ENCODE measurements at places on chromosomes 11 and 22. TPM values are rescaled to one million over a fixed set of nuclear protein-coding genes. Genes with fewer than 3 reads are reported as not detected.
A peak's percentile ranks its signal among the peaks of the same experiment; 100 is the strongest.

DNA sequence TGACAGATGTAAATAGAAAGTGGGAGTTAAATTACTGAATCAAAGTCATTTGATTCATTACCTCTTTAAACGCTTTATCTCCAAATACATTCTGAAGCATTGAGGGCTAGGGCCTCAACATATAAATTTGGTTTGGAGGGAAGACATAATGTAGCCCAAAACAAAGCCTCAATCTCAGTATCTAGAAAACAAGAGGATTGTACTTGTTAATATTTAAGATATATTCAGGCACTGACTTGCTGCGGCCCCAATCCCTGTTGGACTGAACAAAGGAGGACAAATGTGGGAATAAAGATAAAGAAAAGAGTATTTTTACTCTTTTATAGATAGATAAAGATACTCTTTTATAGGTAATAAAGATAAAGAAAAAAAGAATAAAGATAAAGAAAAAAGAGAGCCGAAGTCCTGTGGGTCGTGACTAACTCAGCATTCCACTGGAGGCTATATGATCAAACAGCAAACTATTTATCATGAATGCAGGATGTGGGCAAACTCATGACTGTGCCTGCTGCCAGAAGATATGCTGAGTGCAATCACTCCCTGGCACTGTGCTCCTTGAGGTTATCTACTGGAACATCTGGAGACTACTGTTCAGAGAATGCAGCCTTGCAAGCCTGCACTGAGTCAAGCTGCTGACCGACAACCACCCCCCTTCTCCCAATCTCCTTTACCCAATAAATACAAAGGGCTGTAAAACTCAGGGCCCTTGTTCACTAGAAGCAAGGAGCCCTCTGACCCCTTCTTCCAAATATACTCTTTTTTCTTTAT, 6.9 kb downstream of the OR10V1 start:
- peak; percentile 66 for DNase-seq

GRCh38 chr11:12066056-12066798, 44.2 kb upstream of the MICAL2 start:
- DNase-seq: no peak

PATE2 gene
- total RNA-seq: 0.93 TPM

GRCh38 chr11:92839450-92839849, 130.0 kb upstream of the MTNR1B start:
- no peak for DNase-seq

DNA sequence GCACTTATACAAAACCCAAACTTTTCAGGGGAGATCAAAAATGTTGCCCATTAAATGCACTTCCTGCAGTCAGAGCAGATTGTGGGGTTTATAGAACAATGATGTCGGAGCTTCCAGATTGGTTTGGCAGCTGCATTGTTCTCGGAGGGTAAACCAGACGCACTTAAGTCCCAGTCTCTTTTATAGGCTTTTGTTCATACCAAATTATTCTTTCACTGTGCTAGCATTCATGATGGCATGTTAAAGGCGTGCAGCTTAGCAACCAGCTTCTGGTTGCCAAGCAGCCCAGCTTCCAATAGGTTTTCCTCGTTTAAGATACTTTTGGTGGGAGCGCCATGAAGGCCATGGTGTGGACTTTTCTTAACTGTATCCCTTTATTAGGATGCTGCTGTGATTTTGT, 40.9 kb downstream of the ZC3H12C start:
- no peak for DNase-seq

- no peak for DNase-seq
These were observed 50.1 kb downstream of the FBLN1 start for GRCh38 chr22:45552580-45553350.

WNT11 gene
- not detected for total RNA-seq

- DNase-seq: no peak
These were observed 77.3 kb downstream of the COMMD9 start for GRCh38 chr11:36211761-36212430.

DNA sequence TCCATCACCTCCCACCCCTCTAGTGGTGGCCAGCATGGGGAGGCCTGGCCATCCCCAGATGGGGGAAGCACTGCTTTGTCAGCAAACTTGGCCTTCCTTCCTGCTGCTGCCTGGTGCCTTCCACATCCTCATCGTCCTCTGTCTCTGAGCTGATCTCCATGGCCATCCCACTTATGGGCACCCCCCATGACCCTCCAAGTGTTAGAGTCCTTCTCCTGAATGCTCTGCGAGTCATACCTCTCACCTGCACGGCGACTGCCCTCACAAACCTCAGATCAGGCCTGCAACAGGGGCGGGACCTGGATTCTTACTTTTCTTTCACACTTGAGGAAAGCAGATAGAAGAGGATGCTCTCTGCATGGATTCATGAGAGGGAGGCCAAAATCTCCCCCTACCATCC, 24.0 kb downstream of the POU2AF1 start:
- no peak for DNase-seq

SLN gene
- 2.1 TPM for total RNA-seq

P4HA3 gene
- 20.2 TPM for total RNA-seq

DNA sequence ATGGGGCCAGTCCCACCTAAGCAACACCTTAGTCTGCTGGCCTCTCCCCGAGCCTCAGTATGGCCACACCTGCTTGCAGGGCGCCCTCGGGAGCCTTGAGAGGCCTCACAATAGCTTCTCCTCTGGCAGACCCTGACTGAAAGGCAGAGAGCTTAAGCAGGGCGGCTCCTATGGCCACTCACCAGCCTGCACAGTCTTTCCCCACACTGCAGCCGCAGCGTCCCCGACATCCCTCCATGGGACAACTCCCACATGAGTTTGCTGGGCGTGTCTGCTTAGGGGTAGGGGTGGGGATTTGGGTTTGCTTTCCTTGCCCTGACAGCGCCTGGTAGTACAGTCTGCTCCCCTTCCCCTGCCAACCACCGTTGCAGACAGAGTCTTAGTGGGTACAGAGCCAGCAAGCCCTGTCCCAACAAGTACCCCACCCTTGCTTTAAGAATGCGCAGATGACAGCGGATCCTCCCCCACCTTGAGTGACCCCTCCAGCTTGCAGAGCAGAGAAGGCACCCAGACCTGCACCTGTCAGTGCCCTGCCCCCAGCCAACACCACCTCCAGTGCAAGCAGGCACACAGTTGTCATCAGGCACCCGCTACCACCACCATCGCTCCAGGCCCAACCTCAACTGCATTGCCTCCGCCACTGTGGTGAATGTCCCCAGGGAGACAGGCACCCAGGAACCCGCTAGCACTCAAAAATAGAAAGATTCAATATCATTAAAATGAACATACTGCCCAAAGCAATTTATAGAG, 413.8 kb upstream of the ARHGAP42 start:
- DNase-seq: no peak

DNA sequence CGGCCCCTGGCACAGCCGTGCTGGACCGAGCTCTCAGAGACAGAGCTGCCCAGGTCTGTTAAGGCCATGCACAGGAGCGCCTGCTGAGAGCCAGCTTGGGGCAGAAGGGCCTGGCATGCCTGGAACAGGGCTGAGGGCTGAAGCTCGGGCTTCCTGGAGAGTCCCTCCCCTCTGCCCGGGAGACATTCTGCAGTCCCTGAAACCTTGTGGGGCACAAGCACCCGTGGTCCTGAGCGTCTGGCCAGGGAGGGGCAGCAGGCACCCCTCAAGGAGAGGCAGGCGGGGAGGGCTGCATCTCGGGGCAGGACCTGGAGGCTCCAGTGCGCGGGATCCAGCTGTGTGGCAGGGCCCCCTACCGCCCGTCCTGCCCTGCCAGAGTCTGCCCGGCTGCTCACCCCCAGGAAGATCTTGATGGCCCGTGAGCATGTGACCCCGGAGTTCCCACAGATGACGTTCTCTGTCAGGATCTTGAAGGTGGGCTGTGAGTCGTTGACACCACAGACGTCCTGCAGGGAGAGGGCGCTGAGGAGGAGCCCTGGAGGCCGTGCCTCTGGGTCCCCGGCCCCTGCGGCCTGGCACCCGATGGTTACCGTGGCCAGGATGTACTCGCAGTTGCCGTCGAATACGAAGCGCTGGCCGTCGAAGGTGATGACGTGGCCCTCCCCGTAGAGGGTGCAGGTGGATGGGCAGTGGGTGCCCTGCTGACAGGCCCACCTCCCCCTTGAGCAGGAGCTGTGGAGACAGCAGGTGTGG, 10.9 kb downstream of the MUC6 start:
- DNase-seq: no peak

- no peak for DNase-seq
These were observed 47.6 kb upstream of the TEAD1 start for GRCh38 chr11:12626616-12627015.

OR10A2 gene
- total RNA-seq: not detected

DNA sequence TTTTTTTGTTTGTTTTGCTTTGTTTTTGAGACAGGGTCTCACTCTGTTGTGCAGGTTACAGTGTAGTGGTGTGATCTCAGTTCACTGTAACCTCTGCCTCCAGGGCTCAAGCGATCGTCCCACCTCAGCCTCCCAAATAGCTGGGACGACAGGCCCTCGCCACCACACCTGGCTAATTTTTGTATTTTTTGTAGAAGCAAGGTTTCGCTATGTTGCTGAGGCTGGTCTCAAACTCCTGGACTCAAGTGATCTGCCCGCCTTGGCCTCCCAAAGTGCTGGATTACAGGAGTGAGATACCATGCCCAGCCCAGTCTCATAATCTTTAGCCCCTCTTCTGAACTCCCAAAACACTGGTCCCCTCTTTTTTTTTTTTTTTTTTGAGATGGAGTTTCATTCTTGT, 50.6 kb downstream of the KCNJ4 start:
- DNase-seq: no peak

- no peak for DNase-seq
These were observed 13.2 kb downstream of the CD6 start for GRCh38 chr11:60984636-60985035.

- DNase-seq: no peak
These were observed 5.0 kb upstream of the LRFN4 start for GRCh38 chr11:66851698-66852465.

- no peak for DNase-seq
These were observed 7.8 kb upstream of the TMPRSS13 start for GRCh38 chr11:117936973-117937372.

CLDN5 gene
- total RNA-seq: 1,795 TPM

WDR74 gene
- 32.3 TPM for total RNA-seq

PLAAT5 gene
- total RNA-seq: not detected

GRCh38 chr11:66291303-66291705, 390 bp upstream of the TMEM151A start:
- DNase-seq: no peak

DNA sequence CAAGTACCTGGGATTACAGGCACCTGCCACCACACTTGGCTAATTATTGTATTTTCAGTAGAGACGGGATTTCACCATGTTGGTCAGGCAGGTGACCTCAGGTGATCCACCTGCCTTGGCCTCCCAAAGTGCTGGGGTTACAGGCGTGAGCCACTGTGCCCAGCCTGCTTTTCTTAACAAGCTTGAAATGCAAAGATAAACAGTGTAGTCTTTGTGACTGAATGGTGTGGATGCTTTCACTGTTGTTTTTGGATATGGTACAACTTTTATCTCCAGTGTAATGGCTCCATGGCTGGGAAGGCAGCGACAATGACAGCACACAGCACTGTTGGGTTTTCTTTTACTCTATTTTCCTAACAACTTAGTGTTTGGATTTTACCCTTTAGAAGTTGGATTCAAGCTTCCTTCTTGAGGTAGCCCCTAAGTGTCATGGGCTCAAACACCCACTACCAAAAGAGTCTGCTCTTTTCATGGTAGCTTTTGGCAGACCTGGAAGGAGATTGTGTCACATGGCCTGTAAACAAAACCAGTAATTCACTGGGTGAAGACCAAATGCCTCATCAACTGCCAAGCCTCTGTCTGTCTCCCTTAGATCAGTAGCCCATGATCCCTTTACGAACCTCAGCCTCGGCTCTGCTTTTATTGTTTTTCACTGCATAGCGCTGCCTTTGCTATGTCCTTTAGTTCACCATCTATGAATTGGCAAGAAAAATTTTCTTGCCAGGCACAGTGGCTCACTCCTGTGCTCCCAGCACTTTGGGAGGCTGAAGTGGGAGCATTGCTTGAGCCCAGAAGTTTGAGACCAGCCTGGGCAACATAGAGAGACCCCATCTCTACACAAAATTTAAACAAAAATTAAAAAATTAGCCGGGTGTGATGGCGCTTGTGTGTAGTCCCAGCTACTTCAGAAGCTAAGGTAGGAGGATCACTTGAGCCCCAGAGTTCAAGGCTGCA, 6.4 kb downstream of the VPS51 start:
- no peak for DNase-seq

Measured in glomerular endothelial cell (primary cell).